ENCODE measurements at places on chromosomes 1 and 21. TPM values are rescaled to one million over a fixed set of nuclear protein-coding genes. Genes with fewer than 3 reads are reported as not detected.

Gene CHODL
- 3.1 TPM for total RNA-seq

Gene CLCA4
- total RNA-seq: not detected

GRCh38 chr21:33774551-33774950, 132.2 kb downstream of the ITSN1 start:
- H3K4me3 ChIP-seq: no peak overlapping the region
- H3K4me1 ChIP-seq: no peaks in the 10 kb centered on the region
- peaks cover 20% of the 10 kb centered on the region for H3K36me3 ChIP-seq
- no peaks in the 10 kb centered on the region for H3K27me3 ChIP-seq
- H3K27ac ChIP-seq: no peak overlapping the region
- no peak for DNase-seq

Gene DYNLT5
- 0.49 TPM for total RNA-seq

- no peaks in the 10 kb centered on the region for H3K36me3 ChIP-seq
- no peaks in the 10 kb centered on the region for H3K4me1 ChIP-seq
- no peak for DNase-seq
These were observed 347.9 kb downstream of the ZP4 start for GRCh38 chr1:237542525-237543418.

DNA sequence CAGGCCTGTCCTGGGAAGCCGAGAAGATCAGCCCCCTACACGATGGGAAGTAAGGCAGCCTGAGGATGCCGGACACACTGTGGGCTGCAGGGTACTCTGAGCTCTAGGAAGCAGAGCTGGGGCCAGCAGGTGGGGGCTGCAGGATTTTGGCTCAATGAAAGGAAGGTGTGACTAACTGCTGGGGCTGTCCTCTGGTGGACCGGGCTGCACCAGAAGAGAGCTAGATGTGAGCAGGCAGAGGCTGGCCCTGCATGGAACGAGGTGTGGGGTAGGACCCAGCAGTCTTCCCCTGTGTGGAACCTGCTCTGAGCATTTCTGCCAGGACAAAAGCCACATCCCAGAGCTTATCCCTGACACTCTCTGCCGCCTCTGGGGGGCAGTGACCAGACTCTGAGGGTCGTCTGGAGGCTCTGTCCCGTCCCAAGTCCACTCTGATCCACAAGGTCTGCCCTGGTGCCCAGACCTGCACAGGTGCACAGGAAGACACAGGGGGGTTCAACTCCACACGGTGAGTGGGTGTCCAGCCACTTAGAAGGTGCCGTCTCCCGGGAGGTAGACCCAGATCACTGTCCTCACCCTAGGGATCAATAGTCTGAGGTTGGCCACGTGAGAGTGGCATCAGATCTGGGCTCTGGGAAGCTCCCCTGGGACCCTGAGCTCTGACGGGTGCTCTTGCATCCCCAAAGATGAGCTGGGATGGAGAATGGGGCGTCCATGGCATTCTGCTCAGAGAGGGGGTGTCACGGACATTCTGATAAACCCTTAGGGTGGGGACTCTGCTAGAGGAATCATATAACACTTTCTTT, 187.6 kb upstream of the VAMP3 start:
- no peaks in the 10 kb centered on the region for H3K4me1 ChIP-seq
- H3K36me3 ChIP-seq: no peaks in the 10 kb centered on the region
- no peak overlapping the region for H3K27ac ChIP-seq
- DNase-seq: peak; percentile 43
- no peak overlapping the region for H3K4me3 ChIP-seq

Gene ZNF691
- 20.7 TPM for total RNA-seq

Gene RCC1
- 8.9 TPM for total RNA-seq

- H3K4me1 ChIP-seq: no peaks in the 10 kb centered on the region
- peak; percentile 92 for DNase-seq
- peak within 1 kb of the TSS; percentile 99 for H3K4me3 ChIP-seq
- H3K27ac ChIP-seq: peak within 1 kb of the TSS; percentile 84
- no peaks in the 10 kb centered on the region for H3K36me3 ChIP-seq
- no peaks in the 10 kb centered on the region for H3K27me3 ChIP-seq
These were observed at the start of gene LRRC8B for GRCh38 chr1:89524369-89525168. LRRC8B (plus strand) TSS chr1:89524829; CDS start chr1:89582651, 57,822 bp downstream.

DNA sequence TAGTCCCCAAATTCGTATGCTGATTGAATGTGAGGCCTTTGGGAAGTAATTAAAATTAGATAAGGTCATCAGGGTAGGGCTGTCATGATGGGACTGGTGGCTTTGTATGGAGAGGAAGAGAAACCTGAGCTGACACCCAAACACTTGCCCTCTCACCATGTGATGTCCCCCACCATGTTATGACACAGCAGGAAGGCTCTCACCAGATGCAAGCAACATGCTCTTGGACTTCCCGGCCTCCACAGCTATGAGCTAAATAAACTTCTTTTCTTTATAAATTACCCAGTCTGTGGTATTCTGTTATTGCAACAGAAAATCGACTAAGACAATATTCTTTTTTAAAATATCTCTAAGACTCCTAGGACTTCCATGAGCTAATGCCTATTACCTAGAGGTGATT, 43.6 kb upstream of the GUCA2B start:
- no peaks in the 10 kb centered on the region for H3K36me3 ChIP-seq
- DNase-seq: no peak
- no peaks in the 10 kb centered on the region for H3K27me3 ChIP-seq
- H3K4me1 ChIP-seq: no peaks in the 10 kb centered on the region
- H3K27ac ChIP-seq: no peak overlapping the region

Gene FAM151A
- not detected for total RNA-seq

DNA sequence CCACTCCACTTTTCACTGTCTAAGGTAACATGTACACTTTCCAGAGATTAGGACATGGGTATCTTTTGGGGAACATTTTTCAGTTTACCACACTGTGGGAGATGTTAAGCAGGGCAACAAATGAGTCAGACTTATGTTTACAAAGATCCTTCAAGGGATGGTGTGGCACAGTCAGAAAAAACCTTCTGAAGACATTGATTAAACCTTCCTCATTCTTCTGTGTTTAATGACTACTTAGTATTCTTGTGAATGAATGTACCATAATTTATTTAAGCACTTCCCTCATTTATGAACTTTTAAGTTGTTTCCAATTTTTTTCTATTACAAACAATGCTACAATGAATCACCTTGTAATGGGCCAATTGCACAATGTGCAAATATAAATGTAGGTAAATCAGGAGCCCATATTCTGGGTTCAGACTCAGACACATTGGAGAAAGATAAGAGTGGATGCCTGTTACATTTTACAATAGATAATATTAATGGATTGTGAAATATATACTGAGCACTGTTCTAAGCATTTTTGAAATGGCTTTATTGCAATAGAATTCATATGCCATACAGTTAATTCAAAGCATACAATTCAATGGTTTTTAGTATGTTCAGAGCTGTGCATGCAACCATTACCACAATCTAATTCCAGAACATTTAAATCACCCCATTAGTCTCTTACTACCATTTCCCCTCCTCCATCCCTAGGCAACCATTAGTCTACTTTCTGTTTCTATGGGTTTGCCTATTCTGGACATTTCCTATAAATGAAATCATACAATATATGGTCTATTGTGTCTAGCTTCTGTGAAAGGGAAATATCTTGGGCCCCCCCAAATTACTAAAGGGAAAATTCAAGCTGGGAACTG, 1.9 kb upstream of the SFT2D2 start:
- no peaks in the 10 kb centered on the region for H3K27me3 ChIP-seq
- no peaks in the 10 kb centered on the region for H3K36me3 ChIP-seq
- H3K4me3 ChIP-seq: no peak overlapping the region
- peaks cover 23% of the 10 kb centered on the region for H3K4me1 ChIP-seq
- no peak for DNase-seq

- no peaks in the 10 kb centered on the region for H3K27me3 ChIP-seq
- DNase-seq: no peak
- no peak overlapping the region for H3K27ac ChIP-seq
- no peaks in the 10 kb centered on the region for H3K36me3 ChIP-seq
- no peak overlapping the region for H3K4me3 ChIP-seq
These were observed 252.7 kb downstream of the AKT3 start for GRCh38 chr1:243597383-243597782.

DNA sequence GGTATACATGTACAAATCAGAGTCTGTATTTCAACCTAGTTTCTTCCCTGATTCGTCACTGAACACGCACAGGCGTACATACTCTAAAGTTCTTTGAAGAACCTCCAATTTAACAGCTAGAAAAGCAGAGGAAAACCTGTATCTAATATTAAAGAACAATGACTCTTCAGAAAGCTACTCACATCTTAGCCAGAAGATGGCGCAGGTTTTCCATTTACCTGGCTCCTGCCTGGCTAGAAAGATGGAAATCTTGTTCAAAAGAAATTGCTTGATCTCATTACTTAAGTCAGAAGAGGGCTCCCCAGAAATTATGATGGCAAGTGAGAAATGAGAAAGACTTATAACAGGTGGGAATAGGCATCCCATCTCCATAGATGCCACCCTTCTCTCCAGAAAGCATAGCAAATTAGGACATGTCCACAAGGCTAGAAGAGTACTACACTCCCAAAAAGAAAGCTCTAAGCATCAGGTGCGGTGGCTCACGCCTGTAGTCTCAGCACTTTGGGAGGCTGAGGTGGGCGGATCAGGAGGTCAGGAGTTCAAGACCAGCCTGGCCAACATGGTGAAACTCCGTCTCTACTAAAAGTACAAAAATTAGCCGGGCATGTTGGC, 19.0 kb upstream of the L1TD1 start:
- H3K36me3 ChIP-seq: no peaks in the 10 kb centered on the region
- no peak overlapping the region for H3K27ac ChIP-seq
- H3K27me3 ChIP-seq: no peaks in the 10 kb centered on the region
- H3K4me3 ChIP-seq: no peak overlapping the region

DNA sequence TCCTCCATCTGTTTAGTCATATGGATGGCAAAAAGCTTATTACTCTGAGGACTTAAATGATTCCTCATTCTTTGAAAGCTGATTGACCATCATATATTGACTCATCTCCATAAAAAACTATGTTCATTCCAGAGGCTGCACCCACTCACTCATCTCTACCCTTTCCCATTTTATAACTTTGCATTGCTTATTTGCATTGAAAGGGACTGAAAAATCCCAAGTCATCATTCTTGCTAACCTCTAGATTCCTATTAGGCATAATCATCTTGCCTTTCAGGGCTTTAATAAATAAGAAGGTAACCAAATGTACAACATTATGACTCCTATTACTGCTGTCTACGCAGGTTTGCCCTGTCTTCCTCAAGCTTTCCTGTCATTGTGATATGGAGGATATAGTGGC, 1180.3 kb upstream of the B3GALT2 start:
- no peak overlapping the region for H3K4me3 ChIP-seq
- no peaks in the 10 kb centered on the region for H3K4me1 ChIP-seq
- no peak for DNase-seq

Gene ERG
- 5.7 TPM for total RNA-seq

DNA sequence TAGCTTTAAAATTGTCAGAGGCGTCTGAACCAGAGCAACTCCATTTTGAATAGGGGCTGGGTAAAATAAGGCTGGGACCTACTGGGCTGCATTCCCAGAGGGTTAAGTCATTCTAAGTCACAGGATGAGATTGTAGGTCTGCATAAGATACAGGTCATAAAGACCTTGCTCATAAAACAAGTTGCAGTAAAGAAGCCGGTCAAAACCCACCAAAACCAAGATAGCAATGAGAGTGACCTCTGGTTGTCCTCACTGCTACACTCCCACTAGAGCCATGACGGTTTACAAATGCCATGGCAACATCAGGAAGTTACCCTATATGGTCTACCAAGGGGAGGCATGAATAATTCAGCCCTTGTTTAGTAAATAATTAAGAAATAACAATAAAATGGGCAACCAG, 143.6 kb downstream of the GABPA start:
- H3K4me1 ChIP-seq: no peaks in the 10 kb centered on the region
- H3K4me3 ChIP-seq: no peak overlapping the region
- no peaks in the 10 kb centered on the region for H3K36me3 ChIP-seq
- no peaks in the 10 kb centered on the region for H3K27me3 ChIP-seq
- DNase-seq: no peak
- H3K27ac ChIP-seq: no peak overlapping the region

- DNase-seq: no peak
- peaks cover 94% of the 10 kb centered on the region for H3K4me1 ChIP-seq
- H3K27ac ChIP-seq: no peak overlapping the region
- no peaks in the 10 kb centered on the region for H3K27me3 ChIP-seq
These were observed 41.7 kb downstream of the ITPKB start for GRCh38 chr1:226697151-226697928.

DNA sequence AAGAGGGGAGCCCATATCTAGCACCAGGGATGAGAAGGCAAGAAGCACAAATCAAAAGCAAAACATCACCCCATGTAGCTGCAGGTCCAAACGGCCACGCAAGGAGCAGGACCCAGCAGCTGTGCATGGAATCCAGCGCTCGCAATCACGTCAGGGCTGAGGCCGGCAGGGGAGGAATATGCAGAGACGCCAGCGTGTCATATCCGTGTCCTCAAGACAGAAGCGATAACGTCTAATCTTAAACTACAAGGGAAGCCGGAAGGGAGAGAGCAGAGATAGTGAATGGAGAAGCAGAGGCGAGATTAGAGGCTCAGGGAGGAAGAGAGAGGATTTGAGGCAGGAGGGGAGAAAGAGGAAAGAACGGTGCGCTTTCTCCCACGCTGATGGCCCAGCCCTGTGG, 39.1 kb downstream of the FBXO2 start:
- no peak overlapping the region for H3K4me3 ChIP-seq
- H3K36me3 ChIP-seq: no peaks in the 10 kb centered on the region
- DNase-seq: no peak
- H3K27ac ChIP-seq: no peak overlapping the region
- H3K27me3 ChIP-seq: peaks cover 5% of the 10 kb centered on the region
- no peaks in the 10 kb centered on the region for H3K4me1 ChIP-seq

DNA sequence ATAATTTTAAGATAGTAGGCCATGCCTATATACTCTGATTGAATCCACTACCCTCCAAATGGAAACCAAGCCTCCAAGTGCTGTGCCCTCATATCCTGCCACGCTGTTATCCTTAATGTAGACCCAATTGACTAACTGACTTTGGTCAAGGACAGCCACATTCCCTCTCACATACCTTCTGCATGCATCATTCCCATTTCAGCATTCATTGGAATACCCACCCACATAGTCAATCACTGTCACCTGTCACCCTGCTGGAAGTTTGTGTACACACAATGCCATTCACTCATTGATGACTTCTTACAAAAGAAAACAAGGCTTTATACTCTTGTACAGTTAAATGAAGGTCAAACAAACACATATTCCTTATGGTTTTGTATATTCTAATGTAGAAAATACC, 221.1 kb upstream of the PBX1 start:
- no peak overlapping the region for H3K4me3 ChIP-seq
- H3K4me1 ChIP-seq: no peaks in the 10 kb centered on the region
- H3K27ac ChIP-seq: no peak overlapping the region
- no peaks in the 10 kb centered on the region for H3K27me3 ChIP-seq

- peaks cover 6% of the 10 kb centered on the region for H3K4me1 ChIP-seq
- H3K4me3 ChIP-seq: no peak overlapping the region
- no peaks in the 10 kb centered on the region for H3K27me3 ChIP-seq
- H3K36me3 ChIP-seq: no peaks in the 10 kb centered on the region
- DNase-seq: no peak
These were observed 403.7 kb upstream of the B3GALT2 start for GRCh38 chr1:193590102-193590501.

Gene EFNA3
- 3.0 TPM for total RNA-seq

DNA sequence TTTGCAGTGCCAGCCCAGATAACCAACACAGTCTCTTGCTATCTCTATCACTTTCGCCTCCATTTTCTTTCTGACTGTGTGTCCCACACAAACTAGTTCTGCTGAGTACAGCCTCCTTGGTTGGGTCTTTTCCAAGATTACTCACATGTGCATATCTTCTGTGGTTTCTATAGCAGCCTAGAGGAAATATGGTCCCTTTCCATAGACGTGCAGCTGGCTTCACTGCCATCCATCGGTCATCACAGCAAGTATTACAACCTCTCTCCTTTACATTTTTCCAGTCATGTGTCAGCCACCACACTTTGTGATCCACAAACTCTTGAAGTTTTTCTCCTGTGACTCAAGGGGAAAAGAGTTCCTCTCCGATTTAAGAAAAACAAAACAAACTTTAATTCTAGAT, 893.4 kb upstream of the ADGRL4 start:
- H3K27ac ChIP-seq: no peak overlapping the region
- no peaks in the 10 kb centered on the region for H3K36me3 ChIP-seq
- H3K4me1 ChIP-seq: no peaks in the 10 kb centered on the region
- DNase-seq: no peak
- H3K4me3 ChIP-seq: no peak overlapping the region
- H3K27me3 ChIP-seq: no peaks in the 10 kb centered on the region

Data from sigmoid colon (tissue), 7 donors.